Left lung (tissue), 14 donors: ENCODE measurements at places on chromosomes 7 and 10. TPM values are rescaled to one million over a fixed set of nuclear protein-coding genes. Genes with fewer than 3 reads are reported as not detected.

DNA sequence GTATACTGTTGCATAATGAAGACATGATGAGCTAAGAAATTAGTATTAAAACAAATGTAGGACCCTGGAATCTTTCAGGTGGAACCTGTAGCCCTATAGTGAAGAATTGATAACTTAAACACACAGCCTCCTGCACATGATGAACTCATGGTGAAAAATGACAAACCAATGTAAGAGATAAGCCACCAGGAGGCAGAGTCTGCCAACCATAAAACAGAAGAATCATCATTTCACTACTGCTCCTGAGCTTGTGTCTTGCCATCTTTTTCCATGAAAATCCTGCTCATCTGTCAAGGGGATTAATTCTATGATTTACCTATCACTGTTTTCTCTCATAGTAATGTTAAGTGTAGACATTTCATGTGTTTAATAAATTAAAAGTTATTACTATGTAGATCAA is 363.9 kb downstream of the MALRD1 start:
- DNase-seq: peak; percentile 35
- H3K27me3 ChIP-seq: no peaks in the 10 kb centered on the region
- no peak overlapping the region for H3K4me3 ChIP-seq
- no peaks in the 10 kb centered on the region for H3K4me1 ChIP-seq

The GPR85 gene
- total RNA-seq: 1.4 TPM

GRCh38 chr10:7520507-7521485 is 110.0 kb upstream of the SFMBT2 start:
- no peak overlapping the region for H3K4me3 ChIP-seq
- no peak for DNase-seq
- no peaks in the 10 kb centered on the region for H3K4me1 ChIP-seq
- H3K27me3 ChIP-seq: peaks cover 20% of the 10 kb centered on the region

GRCh38 chr7:55474944-55475854 is 97.1 kb downstream of the VOPP1 start:
- no peak overlapping the region for H3K4me3 ChIP-seq
- no peaks in the 10 kb centered on the region for H3K4me1 ChIP-seq
- peaks cover 29% of the 10 kb centered on the region for H3K36me3 ChIP-seq
- H3K27ac ChIP-seq: no peak overlapping the region

DNA sequence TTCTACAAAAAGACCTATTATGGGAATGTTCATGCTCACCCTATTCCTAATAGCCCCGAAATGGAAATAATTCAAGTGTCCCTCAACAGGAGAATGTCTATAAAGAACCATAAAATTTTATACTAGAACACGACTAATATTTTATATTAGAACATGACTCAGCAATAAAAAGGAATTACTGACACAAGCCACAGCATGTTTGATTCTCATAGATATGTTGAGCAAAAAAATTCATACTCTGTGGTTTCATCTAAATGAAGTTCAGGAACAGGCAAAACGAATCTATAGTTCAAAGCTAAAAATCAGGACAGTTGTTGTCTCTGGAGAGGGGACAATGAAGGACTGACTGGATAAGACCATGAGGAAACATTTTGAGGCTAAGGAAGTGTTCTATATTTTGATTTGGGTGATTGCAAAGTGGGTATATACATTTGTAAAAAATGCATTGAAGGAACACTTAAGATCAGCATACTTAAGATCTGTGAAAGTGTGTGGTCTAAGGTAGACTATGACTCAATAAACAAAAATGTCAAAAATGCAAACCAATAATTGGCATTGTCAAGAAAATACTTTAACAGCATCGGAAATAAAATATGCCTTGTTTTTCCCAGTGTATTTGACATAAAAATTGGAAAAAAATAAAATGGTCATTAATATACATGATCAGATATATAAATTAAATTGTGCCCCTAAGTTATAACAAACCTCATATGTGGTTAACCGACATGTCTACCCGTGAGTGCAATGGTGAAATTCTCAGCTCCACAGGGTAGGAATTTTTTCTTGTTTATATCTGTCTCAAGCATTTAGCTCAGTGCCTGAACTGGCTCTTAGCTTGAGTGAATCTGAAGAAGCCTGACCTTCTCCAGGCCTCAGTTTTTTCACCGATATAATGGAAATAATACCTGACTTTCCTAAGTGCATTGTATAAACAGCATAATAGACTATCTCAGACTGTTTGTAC is 124.9 kb upstream of the CTTNBP2 start:
- no peak for DNase-seq
- H3K36me3 ChIP-seq: no peaks in the 10 kb centered on the region
- no peak overlapping the region for H3K4me3 ChIP-seq
- H3K27ac ChIP-seq: no peak overlapping the region
- H3K27me3 ChIP-seq: no peaks in the 10 kb centered on the region

The PDIA4 gene
- total RNA-seq: 239 TPM

The FRMPD2 gene
- 0.06 TPM for total RNA-seq

DNA sequence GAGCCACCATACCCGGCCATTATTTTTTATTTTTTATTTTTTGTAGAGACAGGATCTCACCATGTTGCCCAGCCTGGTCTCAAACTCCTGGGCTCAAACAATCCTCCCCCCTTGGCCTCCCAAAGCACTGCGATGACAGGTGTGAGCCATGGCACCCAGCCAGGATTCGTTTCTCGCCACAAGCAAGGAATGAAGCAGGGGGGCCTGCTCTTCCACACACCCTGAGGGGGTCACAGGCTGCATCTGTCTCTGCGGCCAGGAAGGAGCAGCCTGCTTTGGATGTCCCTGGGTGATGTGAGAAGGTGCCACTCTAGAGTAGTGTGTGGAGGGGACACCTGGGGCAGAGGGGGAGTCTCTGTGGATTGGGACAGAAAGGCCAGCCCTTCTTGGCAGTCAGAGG is 61.3 kb upstream of the TNRC18 start:
- no peaks in the 10 kb centered on the region for H3K4me1 ChIP-seq
- no peak for DNase-seq
- H3K4me3 ChIP-seq: no peak overlapping the region
- peaks cover 32% of the 10 kb centered on the region for H3K36me3 ChIP-seq

- no peaks in the 10 kb centered on the region for H3K4me1 ChIP-seq
- no peaks in the 10 kb centered on the region for H3K27me3 ChIP-seq
- DNase-seq: no peak
- H3K4me3 ChIP-seq: no peak overlapping the region
- H3K36me3 ChIP-seq: no peaks in the 10 kb centered on the region
These were observed 81.5 kb downstream of the SRPK2 start for GRCh38 chr7:105307163-105307672.

DNA sequence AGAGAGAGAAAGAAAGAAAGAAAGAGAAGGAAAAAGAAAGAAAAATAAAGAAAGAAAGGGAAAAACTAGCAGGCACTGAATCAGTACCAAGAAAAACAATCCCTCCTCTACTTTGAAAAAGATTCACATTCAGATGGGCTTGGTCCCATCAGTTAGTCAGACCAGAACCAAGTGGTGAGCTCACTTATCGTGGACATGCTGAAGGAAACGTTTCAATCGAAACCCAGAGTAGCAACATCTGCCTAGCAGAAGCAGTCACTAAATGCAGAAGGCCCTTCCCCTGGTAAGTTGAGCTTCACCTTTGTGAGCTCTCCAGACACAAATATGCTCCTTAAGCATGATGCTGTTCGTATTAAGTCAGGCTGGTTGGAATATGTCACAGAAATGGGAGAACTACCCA is 167.7 kb downstream of the TRIL start:
- no peaks in the 10 kb centered on the region for H3K27me3 ChIP-seq
- no peak for DNase-seq
- H3K27ac ChIP-seq: no peak overlapping the region
- no peaks in the 10 kb centered on the region for H3K4me1 ChIP-seq
- H3K36me3 ChIP-seq: no peaks in the 10 kb centered on the region

The CHRM2 gene
- 0.63 TPM for total RNA-seq

- DNase-seq: no peak
- H3K4me1 ChIP-seq: no peaks in the 10 kb centered on the region
These were observed 55.7 kb upstream of the RELN start for GRCh38 chr7:104045183-104045582.

GRCh38 chr10:4254101-4254994 is 469.3 kb upstream of the KLF6 start:
- no peaks in the 10 kb centered on the region for H3K27me3 ChIP-seq
- no peak overlapping the region for H3K4me3 ChIP-seq
- no peaks in the 10 kb centered on the region for H3K36me3 ChIP-seq
- no peaks in the 10 kb centered on the region for H3K4me1 ChIP-seq
- no peak overlapping the region for H3K27ac ChIP-seq

The SGCE gene
- 80.1 TPM for total RNA-seq

GRCh38 chr7:17774248-17774647 is 166.0 kb downstream of the SNX13 start:
- H3K27ac ChIP-seq: no peak overlapping the region
- H3K36me3 ChIP-seq: no peaks in the 10 kb centered on the region
- H3K4me1 ChIP-seq: peaks cover 3% of the 10 kb centered on the region
- no peak overlapping the region for H3K4me3 ChIP-seq

The HYAL4 gene
- total RNA-seq: not detected

- H3K36me3 ChIP-seq: no peaks in the 10 kb centered on the region
- peaks cover 7% of the 10 kb centered on the region for H3K4me1 ChIP-seq
- no peak for DNase-seq
- no peaks in the 10 kb centered on the region for H3K27me3 ChIP-seq
These were observed 179.2 kb downstream of the SH3PXD2A start for GRCh38 chr10:103676058-103676785.

DNA sequence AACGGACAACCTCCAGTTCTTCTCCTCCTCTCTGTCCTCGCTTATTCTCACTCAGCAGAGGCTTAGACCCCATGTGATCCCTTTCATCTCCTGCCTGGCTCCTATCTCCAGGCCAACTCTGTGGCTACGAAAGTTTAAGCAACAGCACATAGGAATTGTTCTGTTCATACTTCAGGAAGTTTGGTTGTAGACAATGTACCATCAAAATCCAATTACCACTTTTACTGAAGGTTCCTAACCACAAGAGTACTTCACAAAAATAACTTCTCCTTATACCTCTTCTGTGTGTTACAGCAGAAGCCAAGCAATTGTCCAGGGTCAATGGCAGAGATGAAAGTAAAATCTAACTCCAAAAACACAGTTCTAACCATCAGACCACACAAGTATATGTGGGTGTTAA is 80.0 kb downstream of the SLC25A13 start:
- no peaks in the 10 kb centered on the region for H3K36me3 ChIP-seq
- DNase-seq: no peak
- no peak overlapping the region for H3K27ac ChIP-seq
- peaks cover under 1% of the 10 kb centered on the region for H3K4me1 ChIP-seq
- no peaks in the 10 kb centered on the region for H3K27me3 ChIP-seq

The C10orf143 gene
- total RNA-seq: 5.4 TPM

The ASL gene
- total RNA-seq: 50.6 TPM

- H3K27ac ChIP-seq: no peak overlapping the region
- H3K27me3 ChIP-seq: no peaks in the 10 kb centered on the region
- no peaks in the 10 kb centered on the region for H3K36me3 ChIP-seq
- peak; percentile 72 for DNase-seq
- H3K4me3 ChIP-seq: no peak overlapping the region
These were observed 240.2 kb downstream of the MAD1L1 start for GRCh38 chr7:1992554-1992953.

DNA sequence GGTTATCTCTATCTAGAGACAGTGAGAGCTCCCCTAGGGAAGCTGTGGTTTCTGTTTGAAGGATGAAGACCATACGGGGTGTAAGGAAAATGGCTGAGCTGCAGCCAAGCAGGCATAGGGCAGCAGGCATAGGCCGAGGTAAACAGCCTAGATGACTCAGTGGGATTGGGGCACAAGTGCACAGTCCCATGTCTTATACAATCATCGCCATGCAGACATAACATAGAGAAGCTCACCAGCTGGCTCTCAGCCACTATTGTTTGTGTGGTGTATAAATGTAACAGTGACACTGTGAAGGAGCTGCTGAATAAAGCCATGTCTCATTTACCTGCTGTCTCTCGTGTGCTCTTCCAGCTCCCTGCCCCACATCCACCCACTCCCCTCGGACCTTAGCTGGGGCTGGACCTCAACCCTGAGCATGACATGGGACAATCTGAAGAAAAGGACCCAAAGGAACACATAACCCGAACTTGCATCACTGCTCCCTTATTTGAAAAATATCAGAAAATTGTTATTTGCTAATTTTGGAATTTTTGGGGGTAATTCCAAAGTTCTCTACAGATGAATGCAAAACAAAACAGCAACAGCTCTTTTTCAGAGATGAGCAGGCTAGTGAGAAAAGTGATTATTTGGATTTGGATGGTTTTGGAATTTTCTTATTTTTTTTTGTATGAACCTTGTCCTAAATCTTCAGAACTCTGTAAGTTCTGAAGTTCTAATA is 582.7 kb downstream of the REEP3 start:
- H3K27ac ChIP-seq: no peak overlapping the region
- H3K27me3 ChIP-seq: no peaks in the 10 kb centered on the region
- H3K4me3 ChIP-seq: no peak overlapping the region
- DNase-seq: no peak
- H3K4me1 ChIP-seq: no peaks in the 10 kb centered on the region

DNA sequence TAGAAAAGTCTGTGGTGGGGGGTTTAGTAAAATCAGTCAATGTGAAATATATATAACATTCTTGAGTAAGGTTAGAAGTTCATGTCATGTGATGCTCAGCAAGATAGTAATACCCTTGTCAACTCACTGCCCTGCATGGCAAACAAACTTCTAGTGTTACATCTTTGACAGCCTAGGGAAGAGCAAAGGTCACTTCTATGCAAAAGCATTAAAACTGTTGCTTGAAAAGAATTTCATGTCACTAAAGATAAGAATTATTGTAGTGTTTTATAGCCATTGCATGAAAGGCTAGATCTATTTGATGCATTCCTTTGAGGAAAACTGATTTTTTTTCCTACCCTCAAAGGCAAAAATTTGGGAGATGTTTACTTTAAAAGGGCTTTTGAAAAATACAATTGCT is 176.0 kb downstream of the SKAP2 start:
- H3K36me3 ChIP-seq: no peaks in the 10 kb centered on the region
- H3K4me1 ChIP-seq: peaks cover 6% of the 10 kb centered on the region
- no peak for DNase-seq
- H3K4me3 ChIP-seq: no peak overlapping the region
- H3K27ac ChIP-seq: no peak overlapping the region

DNA sequence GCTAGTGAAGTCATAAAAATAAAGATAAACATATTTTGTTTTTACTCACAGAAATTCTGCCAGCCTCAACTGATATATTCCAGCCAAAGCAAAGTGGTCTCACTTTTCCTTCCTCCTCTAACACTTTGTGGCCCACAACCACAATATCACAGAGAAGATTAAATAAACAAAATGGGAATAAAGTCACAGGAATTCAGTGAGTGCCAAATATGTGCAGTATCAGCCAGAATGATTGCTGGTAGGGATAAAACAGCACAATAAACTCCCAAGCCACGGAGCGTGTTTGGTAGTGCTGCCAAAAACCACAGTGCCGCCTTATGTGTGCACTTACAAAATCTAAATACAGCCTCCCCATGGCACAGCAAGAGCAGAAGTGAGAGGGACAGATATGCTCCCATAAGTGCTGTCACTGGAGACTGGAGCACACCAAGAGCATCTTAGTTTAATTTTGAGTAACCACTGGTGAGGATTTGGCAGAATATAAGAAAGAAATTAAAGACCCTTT is 155.8 kb downstream of the POM121L12 start:
- no peaks in the 10 kb centered on the region for H3K4me1 ChIP-seq
- DNase-seq: no peak
- no peak overlapping the region for H3K27ac ChIP-seq
- H3K27me3 ChIP-seq: no peaks in the 10 kb centered on the region
- no peak overlapping the region for H3K4me3 ChIP-seq

- no peak overlapping the region for H3K4me3 ChIP-seq
- no peaks in the 10 kb centered on the region for H3K4me1 ChIP-seq
- no peak for DNase-seq
- H3K27ac ChIP-seq: no peak overlapping the region
These were observed 39.3 kb downstream of the FAM13C start for GRCh38 chr10:59323036-59323459.

GRCh38 chr7:137006293-137006692 is 137.8 kb downstream of the CHRM2 start:
- H3K4me1 ChIP-seq: no peaks in the 10 kb centered on the region
- DNase-seq: no peak
- H3K36me3 ChIP-seq: no peaks in the 10 kb centered on the region
- H3K4me3 ChIP-seq: no peak overlapping the region
